ENCODE measurements at places on chromosomes 16 and 17.

GRCh38 chr17:75272848-75273184 is 1.8 kb upstream of the MIF4GD start:
- DNase-seq: no peak

DNA sequence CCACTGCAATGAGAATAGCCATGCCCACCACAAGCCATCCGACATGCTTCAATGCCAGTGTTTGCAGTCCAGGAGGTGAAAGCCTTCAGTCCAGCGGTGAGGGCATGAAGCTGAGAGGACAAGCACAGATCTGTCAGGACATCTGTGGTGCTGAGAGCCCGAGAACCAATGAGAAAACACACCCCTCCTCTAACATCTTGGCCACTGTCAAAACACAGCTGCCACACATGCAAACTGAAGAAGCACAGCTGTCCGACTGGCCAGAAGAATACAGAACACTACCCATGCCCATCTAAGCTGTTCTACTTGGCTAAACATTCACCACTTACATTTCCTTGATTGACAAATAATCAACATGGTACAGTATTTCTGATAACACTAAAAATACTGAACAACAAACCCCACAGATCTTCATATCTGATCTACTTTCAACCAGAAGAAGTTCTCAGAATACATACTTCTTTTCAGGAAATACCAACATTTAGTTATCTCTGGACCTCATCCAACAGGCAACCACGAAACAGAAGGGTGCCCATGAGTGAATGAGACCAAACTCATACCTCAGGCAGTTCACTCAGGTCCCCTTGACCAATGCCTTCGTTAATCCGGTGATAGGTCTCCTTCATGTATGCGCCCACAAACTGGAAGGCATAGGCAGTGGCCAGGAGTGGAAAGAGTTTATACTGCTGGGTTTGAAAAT is 10.2 kb upstream of the FBF1 start:
- peak; percentile 5 for DNase-seq

GRCh38 chr16:67933805-67934204 is 2.1 kb upstream of the CTRL start:
- no peak for DNase-seq

GRCh38 chr17:51279183-51279582 is 18.8 kb downstream of the UTP18 start:
- DNase-seq: peak; percentile 23

GRCh38 chr17:10018461-10018891 is 113.4 kb upstream of the RCVRN start:
- no peak for DNase-seq

- DNase-seq: no peak
Measured at GRCh38 chr17:67126983-67127382, 82.6 kb downstream of the CACNG1 start.

GRCh38 chr17:35918665-35919064 is 11.9 kb downstream of the RDM1 start:
- no peak for DNase-seq

DNA sequence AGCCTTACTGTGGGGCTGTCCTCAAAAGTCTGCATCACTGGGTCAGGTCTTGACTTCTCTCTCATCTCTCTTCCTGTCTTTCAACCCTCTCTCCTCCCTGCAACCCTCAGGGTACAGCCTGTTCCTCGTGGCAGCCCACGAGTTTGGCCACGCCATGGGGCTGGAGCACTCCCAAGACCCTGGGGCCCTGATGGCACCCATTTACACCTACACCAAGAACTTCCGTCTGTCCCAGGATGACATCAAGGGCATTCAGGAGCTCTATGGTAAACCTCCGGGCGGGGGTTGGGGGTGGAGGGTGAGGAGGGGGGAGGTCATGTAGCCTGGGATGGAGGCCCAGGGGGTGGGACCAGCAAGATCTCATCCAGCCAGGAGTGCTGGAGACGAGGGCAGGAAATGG is 12.7 kb downstream of the MMP2 start:
- DNase-seq: no peak

DNA sequence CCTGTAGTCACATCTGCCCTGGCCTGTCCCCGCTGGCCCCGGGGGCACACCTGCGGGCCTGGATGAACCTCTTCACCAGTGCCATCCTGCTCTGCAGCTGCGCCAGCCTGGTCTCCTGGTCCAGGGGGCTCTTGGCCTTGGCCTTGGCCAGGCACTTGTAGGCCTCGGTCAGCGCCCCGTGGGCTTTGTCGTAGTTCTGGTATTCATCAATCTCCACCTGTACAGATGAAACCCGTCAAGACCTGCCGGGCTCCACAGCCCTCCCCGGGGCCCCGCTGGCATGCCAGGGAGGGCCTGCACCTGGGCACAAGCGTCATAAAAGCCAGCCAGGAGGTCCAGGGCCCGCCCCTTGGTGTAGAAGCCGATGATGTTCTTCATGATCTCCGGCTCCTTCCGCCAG is 13.6 kb upstream of the TMEM204 start:
- no peak for DNase-seq
